BJ (cell line): ENCODE measurements at places on chromosomes 12 and 14.

GRCh38 chr14:33682760-33683159 lies 268.1 kb downstream of the EGLN3 start:
- no peak for DNase-seq

DNA sequence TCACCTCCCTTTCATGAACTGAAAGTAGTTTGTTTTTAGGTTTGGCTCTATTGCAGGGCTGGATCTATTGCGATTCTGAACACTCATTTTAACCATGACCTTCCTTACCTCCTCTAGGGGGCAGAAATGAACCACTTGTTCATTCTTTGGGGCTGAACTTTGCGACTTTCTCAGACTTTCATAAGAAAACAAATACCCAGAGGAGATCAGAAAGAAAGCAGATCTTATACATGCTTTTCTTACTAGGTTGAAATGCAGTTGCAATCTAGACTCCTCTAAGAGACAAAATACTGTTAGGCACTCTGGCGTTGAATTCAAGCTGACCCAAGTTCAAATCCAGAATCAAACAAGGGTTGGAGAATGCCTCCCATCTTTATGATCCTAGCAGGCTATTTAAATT lies 32.6 kb upstream of the PLEKHG3 start:
- DNase-seq = no peak

- no peak for DNase-seq
These were observed 87.5 kb upstream of the PDZRN4 start for GRCh38 chr12:41100572-41100971.

DNA sequence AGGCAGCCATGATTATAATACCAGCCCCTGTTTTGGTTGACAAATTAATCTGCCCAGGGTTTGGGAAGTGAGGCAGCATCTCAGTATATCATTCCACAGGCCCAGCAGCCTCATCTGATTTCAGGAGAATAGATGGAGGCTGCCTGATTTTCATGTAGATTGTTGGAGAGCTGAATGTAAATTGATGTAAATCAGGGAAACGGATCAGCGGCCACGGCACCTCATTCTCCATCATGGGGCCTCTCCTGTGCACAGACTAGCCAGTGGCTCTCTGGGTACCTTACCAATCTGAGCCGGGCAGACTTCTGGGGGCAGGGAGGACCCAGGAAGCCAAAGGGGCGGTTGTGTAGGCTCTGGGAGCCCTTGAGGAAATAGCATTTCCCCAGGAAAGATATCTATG lies 63.7 kb upstream of the GSC start:
- DNase-seq = no peak

DNA sequence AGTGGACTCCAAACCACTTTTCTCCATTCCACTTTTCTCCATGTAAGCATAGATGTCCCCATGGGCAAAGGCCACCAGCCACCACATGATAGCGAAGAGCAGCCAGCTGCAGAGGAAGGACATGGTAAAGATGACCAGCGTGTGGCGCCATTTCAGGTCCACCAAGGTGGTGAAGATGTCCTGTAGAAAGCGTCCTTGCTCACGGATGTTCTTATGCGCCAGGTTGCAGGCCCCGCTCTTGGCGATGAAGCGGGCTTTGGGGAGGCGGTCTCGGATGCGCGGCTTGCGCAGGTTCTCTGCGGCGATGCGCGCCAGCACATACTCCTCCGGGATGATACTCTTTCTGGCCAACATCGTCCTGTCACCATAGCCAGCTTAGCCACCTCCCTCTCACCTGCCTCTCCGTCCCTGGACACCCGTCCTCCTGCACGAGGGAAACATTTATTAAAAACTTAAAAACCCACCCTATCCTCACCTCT lies 1.2 kb downstream of the KCNJ8 start:
- DNase-seq = no peak

DNA sequence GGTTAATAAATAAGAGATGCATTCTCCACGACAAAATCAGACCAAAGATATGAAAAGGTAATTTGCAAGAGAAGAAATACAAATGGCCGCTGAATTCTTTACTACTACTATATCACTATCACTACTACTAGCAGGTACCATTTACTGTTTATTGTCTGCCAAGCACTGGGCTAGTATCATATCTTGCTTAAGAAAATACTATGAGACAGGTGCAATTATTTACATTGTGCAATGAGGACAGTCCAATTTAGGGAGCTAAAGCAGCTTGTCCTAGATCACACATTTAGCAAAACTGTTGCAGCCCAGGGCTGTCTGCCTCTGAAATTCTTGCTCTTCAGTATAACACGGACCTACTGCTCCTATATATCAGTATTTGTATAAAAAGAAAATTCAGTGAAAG lies 52.8 kb downstream of the CRADD start:
- DNase-seq = no peak

DNA sequence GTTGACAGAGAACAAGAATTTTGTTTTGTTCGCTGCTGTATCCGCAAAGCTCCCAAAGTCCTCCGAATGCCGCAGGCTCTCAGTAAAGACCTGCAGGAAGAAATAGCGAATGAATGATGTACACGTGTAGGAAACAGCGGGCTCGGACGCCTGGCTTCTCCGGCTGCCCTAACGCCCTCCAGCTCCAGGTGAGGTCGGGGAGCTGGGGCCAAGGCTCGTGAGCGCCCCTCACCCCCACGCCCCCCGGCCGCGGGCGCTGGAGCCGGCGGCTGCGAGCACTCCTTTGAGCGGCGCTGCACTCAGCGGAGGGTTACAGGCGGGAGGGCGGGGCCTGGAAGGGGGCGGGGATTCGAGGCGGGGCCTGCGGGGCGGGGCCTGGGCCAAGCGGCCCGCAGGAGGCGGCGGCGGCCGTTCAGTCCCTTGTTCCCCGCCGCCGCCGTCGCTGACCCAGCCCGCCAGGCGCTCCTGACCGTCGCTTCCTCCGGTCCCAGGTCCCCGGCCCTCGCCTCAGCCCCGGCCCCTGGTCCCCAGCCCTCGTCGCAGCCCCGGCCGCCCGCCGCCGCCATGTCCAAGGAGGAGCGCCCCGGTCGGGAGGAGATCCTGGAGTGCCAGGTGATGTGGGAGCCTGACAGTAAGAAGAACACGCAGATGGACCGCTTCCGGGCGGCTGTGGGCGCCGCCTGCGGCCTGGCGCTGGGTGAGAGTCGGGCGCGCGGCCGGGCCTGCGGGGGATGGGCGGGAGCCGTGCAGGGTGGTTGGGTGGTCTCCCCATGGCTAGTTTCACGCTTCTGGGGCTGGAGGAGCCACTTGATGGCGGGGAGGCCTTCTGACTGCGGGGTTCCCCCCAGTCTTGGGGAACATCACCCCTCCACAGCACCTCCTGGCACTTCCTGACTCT lies at the start of gene AACS:
Gene AACS (plus strand): TSS at position 415 of the 898 bp plus-strand sequence. CDS start 150 bp downstream, at position 565.
- DNase-seq = no peak

- no peak for DNase-seq
These were observed 2.7 kb downstream of the CMTM5 start for GRCh38 chr14:23379366-23380196.

GRCh38 chr14:54837508-54838149 lies 65.0 kb downstream of the GCH1 start:
- DNase-seq = no peak

DNA sequence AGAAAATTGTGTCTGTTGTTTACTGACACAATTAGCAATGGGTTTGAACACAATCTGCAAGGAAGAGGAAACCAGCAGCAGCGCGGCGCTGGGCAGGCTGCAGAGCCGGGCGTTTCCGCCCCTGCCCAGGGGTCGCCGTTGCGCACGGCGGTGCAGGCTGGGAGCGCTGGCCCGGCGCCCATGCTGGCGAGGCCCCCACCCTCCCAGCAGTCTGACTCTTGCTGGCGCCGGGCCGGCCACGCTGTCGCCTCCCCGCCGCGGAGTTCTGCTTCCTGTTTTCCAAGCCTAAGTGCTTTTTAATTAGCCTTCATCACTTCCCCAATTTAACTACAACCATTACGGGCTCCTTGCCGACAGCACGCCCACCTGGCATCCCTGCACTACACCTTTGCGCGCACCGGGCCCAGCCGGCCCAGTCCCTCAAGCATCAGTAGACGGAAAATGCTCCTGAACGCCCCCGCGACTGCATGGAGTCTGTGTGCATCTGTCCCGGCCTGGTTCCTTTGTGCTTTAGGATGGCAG lies 212.1 kb downstream of the GXYLT1 start:
- no peak for DNase-seq

GRCh38 chr12:39467432-39467870 lies 24.5 kb upstream of the KIF21A start:
- DNase-seq = no peak

DNA sequence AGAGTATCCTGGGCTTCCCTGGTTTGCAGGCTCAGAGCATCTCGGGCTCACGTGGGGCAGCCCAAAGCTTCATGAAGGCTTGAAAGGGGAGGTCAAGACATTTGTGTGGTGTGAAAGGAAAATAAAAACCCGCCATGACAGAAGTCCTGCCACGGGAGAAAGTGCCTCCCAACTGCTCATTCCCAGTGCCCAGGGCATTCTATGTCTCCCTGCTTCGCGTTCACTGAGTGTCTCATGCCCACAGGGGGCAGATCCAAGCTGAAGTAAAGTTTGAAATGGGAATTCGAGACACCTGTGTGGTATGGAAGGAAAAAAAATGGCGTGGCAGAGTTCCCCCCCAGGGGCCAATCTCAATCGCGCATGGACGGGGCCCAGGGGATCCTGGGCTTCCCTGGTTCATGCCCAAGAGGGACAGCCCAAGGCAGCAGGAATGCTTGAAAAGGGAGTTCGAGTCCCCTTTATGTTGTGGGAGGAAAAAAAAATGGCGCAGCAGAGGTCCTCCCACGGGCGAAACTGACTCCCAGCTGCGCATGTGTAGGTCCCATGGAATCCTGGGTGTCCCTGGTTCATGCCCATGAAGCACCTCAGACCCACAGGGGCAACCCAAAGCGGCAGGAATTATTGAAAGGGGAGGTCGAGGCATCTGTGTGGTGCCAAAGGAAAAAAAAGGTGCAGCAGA lies 576.7 kb downstream of the ALG10 start:
- no peak for DNase-seq

- DNase-seq = no peak
These were observed 38.9 kb downstream of the SERPINA3 start for GRCh38 chr14:94650806-94651805.

DNA sequence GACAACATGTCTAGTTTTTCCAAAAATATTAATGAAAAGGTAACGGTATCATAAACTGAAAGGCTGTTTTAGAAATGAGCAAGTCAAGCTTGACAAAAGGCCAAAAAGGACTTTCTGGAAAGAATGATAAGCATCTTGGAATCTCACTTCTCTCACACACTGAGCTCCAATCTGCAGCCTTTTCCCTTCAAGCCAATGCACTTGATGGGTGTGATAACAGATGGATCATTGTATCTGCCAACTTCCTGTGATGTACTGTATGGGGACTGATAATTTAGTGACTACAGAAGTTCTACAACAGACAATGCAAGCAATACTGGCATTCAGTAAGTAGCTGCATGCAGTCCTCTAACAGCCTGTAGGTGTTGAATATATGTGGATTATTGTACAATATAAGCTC lies 147.1 kb downstream of the MED13L start:
- no peak for DNase-seq

DNA sequence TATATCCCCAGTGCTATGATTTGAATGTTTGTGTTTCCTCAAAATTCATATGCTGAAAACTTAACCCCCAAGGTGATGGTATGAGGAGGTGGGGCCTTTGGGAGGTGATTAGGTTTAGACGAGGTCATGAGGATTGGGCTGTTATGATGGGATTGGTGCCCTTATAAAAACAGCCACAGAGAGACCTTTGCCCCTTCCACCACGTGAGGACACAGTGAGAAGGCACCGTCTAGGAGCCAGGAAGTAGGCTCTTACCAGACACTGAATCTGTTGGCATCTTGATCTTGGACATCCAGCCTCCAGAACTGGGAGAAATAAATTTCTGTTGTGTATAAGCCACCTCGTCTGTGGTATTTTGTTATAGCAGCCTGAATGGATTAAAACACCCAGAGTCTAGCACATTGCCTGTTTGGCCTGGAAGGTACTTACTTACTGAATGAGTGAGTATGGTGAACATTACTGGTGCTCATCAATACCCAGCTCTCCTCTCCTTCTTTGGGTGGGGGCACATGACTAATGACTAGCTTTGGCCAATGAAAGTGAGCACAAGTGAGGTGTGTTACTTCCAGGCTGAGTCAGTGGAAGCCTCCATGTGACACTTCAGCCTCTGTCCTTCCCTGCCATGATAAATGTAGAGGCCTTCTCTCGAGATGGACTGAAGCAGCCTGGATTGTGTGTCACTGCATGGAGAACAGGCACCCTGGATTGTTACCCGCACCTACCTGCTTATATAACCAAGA lies 72.4 kb upstream of the CHST11 start:
- no peak for DNase-seq

- no peak for DNase-seq
These were observed 67.3 kb downstream of the VCPKMT start for GRCh38 chr14:50049093-50049492.

DNA sequence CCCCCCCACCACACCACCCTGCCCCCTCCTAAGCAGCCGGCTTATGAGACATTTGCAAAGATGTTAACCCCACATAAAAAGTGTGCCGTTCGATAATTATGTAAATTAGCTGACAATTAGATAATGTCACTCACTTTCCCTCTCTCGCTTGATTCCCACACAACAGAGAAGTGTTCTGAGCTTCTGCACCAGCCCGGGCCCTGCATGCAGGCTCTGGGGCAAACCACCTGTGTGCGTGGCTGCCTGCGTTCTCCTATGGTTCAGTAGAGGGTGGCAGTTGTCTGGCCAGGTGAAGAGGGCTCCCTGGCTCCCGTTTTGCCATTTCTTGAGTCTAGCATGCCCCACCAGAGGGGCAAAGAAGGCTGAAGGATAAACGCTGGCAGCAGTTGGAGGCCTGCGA lies 68.0 kb downstream of the NRXN3 start:
- DNase-seq = no peak

GRCh38 chr14:70666361-70666686 lies 24.6 kb downstream of the TTC9 start:
- DNase-seq = no peak

DNA sequence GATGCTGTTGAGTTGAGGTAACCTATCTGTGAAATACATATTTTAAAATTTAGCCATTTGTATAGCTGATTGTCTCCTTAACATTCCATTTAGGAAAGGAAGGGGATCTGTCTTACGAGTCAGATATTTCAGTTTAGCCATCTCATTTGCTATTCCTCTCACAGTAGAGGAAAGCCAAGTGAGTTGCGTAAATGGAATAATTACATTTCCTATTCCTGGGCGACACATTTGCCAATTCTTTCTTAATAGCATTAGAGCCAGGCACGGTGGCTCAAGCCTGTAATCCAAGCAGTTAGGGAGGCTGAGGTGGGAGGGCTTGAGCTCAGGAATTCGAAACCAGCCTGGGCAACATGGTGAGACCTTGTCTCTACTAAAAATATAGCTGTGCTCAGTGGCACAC lies 116.3 kb downstream of the TMX1 start:
- no peak for DNase-seq

DNA sequence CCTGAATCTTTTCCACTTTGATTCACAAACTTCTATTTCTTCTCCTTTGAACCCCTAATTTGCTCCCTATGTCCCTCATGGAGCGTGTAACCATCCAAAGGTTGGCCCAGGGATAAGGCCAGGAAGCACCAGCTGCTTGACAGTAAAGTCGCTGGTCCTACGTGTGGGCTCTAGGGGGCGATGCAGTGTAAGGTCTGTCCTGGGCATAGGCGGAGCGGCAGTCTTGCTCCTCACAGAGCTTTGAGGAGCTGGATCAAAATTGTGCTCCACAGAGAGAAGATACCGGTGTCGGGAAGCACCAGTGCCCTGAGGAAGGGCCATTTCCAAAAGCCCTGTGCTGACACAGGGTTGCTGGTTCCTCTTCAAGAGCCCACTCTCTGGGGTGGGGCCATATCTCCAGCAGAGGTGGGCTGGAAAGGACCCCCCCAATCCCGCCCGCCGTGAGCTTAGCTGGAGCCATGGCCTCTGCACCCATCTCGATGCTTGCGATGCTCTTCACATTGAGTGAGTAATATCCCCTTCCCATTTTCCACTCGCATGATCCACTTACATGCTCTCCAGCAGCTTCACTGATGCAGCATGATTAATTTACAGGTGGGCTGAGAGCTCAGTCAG lies 49.9 kb upstream of the OR4E1 start:
- no peak for DNase-seq
